Stimulated activated CD8-positive, alpha-beta memory T cell treated with anti-CD3 and anti-CD28 coated beads, Interleukin-4, amount 100 ng/mL, for 1 hour (primary cell): ENCODE measurements at places on chromosomes 7 and 10.

- DNase-seq: no peak
Observed at GRCh38 chr10:124587811-124588211, 126.2 kb downstream of the LHPP start.

DNA sequence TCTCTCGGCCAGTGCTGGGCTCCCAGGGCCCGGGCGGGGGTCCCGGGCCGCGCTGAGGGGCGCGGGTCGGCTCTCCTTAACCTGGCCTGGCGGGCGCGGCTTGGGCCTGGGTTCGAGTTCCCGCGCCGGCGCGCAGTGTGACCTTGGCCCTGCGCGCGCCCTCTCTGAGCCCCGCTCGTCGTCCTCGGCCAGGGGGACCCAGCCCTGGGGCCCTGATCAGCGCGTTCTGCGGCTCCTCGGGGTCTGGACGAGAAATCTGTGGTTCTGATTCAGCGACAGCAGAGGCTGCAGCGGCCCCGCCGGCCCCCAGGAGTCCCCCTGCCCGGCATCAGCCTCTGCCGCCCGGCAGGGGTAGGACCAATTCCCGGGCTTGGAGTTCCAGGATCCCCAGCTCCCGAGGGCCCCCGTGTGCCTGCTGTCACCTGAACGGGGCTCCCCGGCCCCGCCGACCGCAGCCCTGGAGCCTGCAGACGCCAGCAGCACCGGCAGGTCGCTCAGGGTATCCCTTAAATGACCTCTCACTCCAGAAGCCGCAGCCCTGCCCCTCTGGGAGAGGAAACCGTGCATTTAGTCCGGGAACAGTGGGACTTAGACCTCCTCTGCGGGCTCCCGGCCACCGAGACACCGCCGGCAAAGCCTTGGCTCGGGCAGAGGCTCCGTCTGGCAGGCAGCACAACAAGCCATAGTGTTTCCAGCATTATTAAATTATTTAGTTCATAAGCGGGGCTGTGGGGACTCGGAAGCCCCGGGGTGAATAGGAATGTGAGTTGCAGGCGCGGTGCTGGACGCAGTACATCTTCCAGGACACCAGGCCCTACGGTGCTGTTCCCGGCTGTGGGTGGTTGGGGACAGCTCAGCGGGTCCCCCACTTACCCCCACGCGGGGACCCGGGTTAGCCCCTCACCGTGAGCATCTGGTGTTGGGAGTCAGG is 572 bp downstream of the CHST12 start:
- DNase-seq: no peak

GRCh38 chr10:128047991-128048818 is 78.0 kb downstream of the MKI67 start:
- no peak for DNase-seq

GRCh38 chr10:27801171-27801785 is 55.7 kb upstream of the MKX start:
- no peak for DNase-seq
